ENCODE measurements at places on chromosomes 1 and 21.

- DNase-seq, result no peak
These were observed 15.0 kb downstream of the EPRS1 start for GRCh38 chr1:220031287-220031686.

DNA sequence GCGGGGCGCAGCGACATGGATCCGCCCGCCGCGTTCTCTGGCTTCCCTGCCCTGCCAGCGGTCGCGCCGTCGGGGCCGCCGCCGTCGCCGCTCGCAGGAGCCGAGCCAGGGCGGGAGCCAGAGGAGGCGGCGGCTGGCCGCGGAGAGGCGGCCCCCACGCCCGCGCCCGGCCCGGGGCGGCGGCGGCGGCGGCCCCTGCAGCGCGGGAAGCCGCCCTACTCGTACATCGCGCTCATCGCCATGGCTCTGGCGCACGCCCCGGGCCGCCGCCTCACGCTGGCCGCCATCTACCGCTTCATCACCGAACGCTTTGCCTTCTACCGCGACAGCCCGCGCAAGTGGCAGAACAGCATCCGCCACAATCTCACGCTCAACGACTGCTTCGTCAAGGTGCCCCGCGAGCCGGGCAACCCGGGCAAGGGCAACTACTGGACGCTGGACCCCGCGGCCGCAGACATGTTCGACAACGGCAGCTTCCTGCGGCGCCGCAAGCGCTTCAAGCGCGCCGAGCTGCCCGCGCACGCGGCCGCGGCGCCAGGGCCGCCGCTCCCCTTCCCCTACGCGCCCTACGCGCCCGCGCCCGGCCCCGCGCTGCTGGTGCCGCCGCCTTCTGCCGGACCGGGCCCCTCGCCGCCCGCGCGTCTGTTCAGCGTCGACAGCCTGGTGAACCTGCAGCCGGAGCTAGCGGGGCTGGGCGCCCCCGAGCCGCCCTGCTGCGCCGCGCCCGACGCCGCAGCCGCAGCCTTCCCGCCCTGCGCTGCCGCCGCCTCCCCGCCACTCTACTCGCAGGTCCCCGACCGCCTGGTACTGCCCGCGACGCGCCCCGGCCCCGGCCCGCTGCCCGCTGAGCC, 459 bp downstream of the FOXE3 start:
- DNase-seq, result no peak

DNA sequence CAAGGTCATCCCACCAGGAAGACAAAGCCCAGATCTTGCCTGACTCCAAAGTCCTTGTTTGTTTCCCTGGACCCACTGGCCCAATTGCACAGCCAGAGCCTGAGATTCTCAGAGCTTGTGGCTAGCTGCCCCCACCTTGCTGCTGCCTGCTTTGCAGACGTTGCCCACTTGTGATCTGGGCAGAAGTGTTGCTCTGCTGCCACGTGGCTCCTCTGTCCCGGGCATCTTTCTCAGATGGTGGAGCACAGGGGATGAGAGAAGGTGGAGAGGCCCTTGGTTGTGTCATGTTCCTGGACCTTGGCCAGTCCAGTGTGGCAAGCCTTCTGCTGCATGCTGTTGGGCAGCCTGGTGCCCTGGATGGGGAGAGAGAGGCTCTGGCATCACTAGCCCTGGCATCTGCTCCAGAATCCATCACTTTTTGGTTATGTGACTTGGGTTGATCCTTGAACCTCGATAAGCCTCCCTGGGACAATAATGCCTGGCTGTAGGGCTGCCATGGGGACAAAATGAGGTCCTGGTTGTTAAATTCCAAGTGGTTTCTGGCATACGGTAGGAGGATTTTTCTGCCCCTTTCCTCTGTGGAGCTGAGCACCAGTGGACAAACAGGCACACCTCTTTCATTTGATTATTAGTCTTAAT, 1.5 kb upstream of the NR0B2 start:
- no peak for DNase-seq

- DNase-seq, result no peak
These were observed 3.5 kb downstream of the SPOCD1 start for GRCh38 chr1:31812158-31812829.

- DNase-seq, result no peak
These were observed 66.3 kb upstream of the SLC45A1 start for GRCh38 chr1:8251635-8252034.

GRCh38 chr1:235887676-235888075, 21.0 kb upstream of the LYST start:
- DNase-seq, result no peak

GRCh38 chr1:237701534-237701933, 189.2 kb downstream of the ZP4 start:
- no peak for DNase-seq

DNA sequence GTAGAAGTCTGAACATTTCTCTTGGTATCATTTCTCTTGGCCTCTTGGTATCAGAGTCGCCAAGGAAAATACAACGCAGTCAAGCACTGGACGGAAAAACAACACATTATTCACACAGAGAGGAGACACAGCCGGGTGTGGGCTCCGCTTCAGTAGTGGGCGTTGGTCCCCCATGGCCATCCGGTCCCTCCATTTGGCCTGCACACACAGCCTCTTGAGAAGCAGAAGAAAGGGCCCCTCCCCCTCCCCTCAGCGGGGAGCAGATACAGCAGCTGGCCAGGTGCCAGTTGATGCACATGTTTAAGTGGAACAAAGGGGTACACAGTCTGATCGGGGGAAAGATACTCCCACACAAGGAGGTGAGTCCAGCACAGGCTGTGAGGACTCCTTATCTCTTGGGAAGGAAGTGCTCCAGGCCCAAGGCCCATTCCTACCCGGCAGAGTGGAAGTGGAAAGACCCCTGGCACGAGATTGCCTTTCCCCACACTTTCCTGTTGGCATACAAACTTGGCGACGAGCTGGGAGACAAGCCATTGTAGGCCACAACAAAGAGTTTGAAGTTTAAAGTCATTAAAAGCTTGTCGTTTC, 311.3 kb downstream of the FAM72C start:
- no peak for DNase-seq

- DNase-seq, result no peak
These were observed 495 bp upstream of the NTRK1 start for GRCh38 chr1:156860113-156860627.

DNA sequence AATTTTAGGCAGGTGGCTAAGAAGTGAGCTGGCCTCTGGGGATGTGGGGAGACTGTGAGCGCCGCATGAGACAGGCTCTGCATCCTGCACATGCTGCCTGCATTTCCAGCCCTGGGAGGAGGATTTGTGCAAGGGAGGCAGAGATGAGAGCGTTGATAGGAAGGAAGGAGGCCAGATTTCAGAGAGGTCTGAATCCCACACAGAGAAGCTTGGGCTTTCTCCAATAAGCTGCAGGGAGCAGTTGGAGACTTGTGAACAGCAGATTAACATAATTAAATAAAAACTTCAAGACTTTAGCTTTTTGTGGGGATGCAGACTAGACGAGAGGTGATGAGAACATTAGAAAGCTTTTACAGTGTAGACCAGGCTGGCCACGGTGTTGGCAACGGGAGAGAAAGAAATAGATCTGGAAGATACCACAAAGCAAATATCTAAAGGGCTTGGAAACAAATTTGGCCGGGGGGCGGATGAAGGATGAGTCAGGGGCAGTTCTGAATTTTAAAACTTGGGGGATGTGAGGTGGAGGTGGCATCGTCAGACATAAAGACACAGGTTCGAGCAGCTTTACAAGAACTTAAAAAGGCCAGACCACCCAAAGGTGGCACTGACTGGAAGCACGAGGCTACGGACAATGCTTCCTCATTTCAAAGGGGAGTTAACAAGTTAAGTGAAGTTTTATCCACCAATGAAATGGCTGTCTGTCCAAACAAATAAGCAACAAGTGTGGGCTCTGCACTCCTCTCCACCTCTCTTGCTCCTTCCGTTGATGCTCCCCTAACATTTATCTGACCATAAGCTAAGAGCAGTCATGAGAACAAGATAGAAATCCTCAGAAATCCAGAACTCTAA, 57.0 kb downstream of the HIVEP3 start:
- no peak for DNase-seq

DNA sequence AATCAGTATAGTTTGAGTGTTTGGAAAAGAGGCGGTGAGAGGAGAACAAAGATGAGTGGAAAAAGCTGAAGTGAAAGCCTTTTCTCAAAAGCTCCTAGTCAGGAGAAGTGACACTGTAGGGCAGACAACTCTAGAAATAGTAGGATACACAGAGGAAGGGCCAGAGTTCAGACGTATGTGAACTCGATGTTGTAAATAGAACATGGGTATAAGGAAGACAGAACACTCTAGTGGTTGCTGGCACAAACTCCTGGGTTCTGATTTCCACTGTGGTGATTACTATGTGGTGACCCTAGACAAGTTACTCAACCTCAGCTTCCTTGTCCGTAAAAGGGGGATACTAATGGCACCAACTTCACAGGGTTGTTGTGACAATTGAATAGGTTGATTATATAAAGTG, 30.2 kb upstream of the MGST3 start:
- DNase-seq, result no peak

- no peak for DNase-seq
These were observed 36.2 kb upstream of the DUSP10 start for GRCh38 chr1:221778125-221778524.

DNA sequence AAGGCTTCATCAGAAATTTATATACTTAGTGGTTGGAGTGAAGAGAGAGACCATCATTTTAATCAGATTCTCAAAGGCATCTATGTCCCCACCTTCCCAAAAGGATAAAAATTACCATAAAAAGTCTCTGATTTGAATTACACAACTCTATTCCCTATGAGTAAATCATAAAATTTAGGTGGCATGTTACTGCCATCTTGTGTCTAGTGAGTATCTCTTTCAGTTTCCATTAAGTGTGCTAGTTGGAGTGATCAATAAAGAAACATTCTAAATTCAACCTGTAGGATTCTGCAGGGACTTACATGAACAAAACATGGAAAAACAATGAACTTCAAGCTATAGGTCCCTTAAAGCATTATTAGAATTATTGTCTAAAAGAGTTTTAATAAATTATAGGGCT, 655.4 kb downstream of the LTN1 start:
- peak; percentile 44 for DNase-seq

- DNase-seq, result no peak
These were observed 6.6 kb upstream of the PLEKHG5 start for GRCh38 chr1:6497867-6498575.

DNA sequence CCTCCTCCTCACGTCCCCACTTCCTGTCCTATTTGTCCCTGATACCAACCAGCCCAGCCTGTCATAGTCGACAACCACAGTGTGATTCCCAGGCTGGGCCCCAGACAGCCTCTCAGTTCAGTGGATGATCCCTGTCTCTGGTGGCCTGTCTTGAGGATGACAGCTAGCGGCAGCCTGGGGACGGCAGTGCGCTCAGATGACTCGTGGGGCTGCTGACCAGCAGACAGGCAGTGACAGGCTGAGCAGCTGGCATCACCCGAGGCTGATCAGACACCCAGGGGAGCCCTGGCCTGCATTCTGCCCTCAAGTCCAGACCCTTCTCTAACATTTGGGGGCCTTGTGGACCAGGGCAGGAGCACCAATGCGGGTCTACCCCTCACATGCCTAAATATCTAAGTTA, 21.0 kb downstream of the NKAIN1 start:
- DNase-seq, result no peak

DNA sequence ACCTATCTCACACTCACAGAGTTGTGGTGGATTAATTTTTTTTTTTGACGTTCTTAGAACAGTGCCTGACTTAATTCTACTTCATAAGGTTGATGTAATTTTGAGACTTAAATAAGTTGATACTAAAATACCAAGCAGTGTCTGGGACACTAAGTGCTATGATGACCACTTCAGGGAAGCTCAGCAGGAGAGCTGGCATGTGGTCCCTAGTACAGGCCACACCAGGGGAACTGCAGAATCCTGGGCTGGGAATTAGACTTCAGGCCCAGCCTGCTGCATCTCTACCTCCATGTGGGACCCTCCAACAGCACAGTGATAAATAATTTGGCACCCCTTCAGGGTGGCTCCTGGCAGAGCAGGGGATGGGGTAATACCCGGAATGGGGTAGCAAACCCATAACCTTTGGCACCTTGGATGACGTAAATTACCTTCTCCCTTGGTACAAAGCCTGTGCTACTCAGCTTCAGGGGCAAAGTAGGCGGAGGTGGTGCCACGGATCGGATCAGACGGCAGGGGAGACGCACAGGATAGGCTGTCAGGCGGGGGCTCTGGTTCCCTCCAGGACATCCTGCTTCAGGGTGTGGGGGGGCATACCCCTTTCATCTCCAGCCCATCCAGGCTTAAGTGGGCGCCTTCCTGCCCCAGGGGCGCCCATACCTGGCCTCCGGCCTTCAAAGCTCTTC, 4.8 kb downstream of the MFSD2A start:
- no peak for DNase-seq

GRCh38 chr1:211695135-211695816, 19.9 kb upstream of the NEK2 start:
- DNase-seq, result no peak

DNA sequence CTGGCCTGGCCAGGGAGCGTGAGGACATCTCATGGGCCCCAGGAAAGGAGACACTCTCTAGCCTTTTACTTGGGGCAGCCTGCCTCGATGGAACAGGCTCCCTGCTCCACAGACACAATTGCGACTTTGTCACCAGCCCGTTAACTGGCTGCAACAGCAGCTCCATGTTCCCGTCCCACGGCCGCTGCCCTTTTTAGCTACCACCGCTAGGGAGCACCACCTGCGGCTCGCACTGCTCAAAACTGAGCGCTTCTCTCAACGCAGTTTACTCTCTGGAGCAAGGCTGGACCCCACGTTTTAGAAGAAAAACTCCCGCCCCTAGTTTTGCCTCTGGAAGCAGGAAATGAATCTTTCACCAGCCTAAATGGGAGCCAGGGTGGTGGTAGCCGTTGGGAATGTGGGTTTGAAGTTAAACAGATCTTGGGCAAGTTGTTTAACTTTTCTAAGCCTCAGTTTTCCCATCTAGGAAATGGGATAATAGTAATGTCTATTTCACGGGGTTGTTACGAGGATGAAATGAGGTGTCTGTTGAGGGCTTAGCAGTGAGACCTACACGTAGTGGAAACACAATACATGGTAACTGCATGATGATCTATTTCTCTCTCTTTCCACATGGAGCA, 3.5 kb upstream of the LRRC38 start:
- DNase-seq, result no peak

DNA sequence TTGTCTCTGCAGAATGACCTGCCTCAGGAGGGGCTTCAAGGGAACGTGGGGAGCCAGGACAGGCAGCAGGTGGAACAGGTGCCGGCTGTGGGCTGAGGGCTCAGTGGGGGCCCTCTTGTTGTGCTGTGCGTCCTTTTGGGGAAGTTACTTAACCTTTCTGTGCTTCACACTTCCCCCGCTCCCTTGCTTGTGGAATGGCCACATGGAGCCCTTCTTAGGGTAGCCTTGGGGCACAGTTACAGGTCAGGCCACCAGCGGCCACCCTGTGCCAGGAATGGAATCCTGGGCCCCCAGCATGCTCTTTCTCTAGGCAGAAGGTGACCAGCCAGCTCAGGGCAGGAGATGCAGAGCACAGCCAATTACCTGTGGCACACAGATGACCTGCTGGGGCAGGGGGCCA, 2.6 kb downstream of the IKBKE start:
- no peak for DNase-seq

DNA sequence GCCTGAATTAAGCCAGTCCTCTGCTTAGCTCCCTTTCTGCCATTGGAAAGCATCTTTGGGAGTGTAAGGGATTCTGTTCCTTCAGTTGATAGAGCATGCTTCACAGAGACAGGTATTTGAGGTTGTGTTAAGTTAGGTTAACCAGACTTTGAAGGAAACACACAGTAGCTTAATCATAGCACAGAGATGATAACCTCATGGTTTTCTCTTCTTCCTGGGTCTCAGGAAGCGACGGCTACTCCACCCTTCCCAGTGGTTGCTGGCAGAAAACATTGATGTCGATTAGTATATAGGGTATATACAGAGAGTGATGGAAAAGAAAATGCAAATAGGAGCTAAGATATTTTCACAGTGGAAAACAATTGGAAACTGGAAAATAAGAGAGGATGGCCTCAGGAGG, 42.0 kb downstream of the S1PR1 start:
- DNase-seq, result no peak

All from foreskin keratinocyte (primary cell).